ENCODE measurements at places on chromosomes 3 and 15. TPM values are rescaled to one million over a fixed set of nuclear protein-coding genes. Genes with fewer than 3 reads are reported as not detected.

The PXK gene
- total RNA-seq: 54.4 TPM

The MED12L gene
- 0.44 TPM for total RNA-seq

The AQP9 gene
- not detected for total RNA-seq

The KLHL6 gene
- total RNA-seq: not detected

The TRH gene
- total RNA-seq: not detected

The KBTBD12 gene
- total RNA-seq: not detected

The ANKUB1 gene
- total RNA-seq: not detected

The RTP1 gene
- total RNA-seq: not detected

The STAC gene
- 2.5 TPM for total RNA-seq

The ISG20 gene
- 4.8 TPM for total RNA-seq

The ZPLD1 gene
- total RNA-seq: not detected

The CADPS gene
- 3.8 TPM for total RNA-seq

The KNL1 gene
- total RNA-seq: 28.2 TPM

The GUCA1C gene
- total RNA-seq: not detected

The SNRPA1 gene
- 26.3 TPM for total RNA-seq

The ARF4 gene
- total RNA-seq: 183 TPM

The SOX2 gene
- not detected for total RNA-seq

The FBXW12 gene
- total RNA-seq: 0.15 TPM

The CCNB2 gene
- 5.1 TPM for total RNA-seq

The UACA gene
- total RNA-seq: 107 TPM

The TRPC1 gene
- total RNA-seq: 49.5 TPM

The CATSPER2 gene
- total RNA-seq: 0.50 TPM

The TMEM212 gene
- total RNA-seq: not detected

The TAGLN3 gene
- 0.87 TPM for total RNA-seq

The TGM5 gene
- total RNA-seq: not detected

The NMNAT3 gene
- total RNA-seq: 0.83 TPM

The ANKDD1A gene
- 9.2 TPM for total RNA-seq

The FANCD2 gene
- 25.7 TPM for total RNA-seq

The THRB gene
- total RNA-seq: 2.0 TPM

The DPPA2 gene
- total RNA-seq: not detected

The DPPA4 gene
- total RNA-seq: not detected

The QTRT2 gene
- 15.6 TPM for total RNA-seq

The TICRR gene
- total RNA-seq: 0.33 TPM

The KCNAB1 gene
- 2.8 TPM for total RNA-seq

The DENND6A gene
- total RNA-seq: 13.2 TPM

The B3GNT5 gene
- 5.8 TPM for total RNA-seq

The SLC9C1 gene
- not detected for total RNA-seq

The TXNRD3 gene
- 10.3 TPM for total RNA-seq

The NRG4 gene
- total RNA-seq: 0.15 TPM

The ST8SIA2 gene
- total RNA-seq: not detected

The SLC4A7 gene
- 368 TPM for total RNA-seq

The SLC6A1 gene
- under 0.01 TPM for total RNA-seq

The AAGAB gene
- 59.5 TPM for total RNA-seq

The C3orf20 gene
- under 0.01 TPM for total RNA-seq
